ENCODE measurements at places on chromosomes 16 and 17.

GRCh38 chr16:15604460-15605440, 38.2 kb downstream of the MARF1 start:
- DNase-seq, result no peak

- no peak for DNase-seq
These were observed 36.1 kb upstream of the ZC3H18 start for GRCh38 chr16:88533932-88534637.

DNA sequence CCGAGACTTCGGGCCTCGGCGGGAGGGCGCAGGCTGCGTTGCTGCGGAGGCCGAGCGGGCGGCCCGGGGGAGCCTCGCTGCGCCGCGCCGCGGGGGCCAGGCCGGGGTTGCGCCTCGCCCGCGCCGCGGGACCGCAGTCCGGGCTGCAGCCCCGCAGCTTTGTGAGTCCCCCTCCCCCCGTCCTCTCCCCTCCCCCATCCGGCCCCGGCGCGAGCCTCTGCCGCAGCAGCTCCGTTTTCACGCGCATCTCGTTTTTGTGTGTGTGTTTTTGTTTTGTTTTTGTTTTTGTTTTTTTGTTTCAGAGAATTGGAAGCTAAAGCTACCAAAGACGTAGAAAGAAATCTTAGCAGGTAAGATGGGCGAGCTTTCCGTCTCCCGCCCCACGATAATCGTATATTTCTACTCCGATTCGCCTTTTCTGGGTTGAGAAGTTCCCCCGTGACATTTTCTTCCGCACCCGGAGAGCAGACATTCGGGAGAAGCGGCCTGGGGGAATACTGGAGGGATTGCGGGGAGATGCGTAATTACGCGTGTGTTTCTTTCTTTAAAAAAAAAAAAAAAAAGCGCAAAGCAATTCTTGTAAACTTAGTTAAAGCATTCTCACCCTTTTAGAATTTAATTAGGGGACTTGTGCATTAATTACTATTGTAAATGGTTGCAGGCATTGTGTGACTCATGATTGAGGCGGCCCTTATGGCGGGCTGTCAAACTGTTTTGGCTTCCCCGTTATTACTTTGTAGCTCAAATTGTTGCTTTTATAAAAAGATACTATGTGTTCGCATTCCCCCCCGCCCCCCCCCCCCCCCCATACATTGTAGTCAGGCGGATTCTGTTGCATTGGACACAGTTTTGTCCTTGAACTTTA, 732 bp downstream of the TNRC6A start:
- no peak for DNase-seq

- no peak for DNase-seq
These were observed 1.7 kb downstream of the TBKBP1 start for GRCh38 chr17:47695429-47696376.

All from ascending aorta (tissue), 2 donors.